Hematopoietic multipotent progenitor cell treated with erythropoietin and hydrocortisone succinate and interleukin-3 and kit ligand, for 4 days (in vitro differentiated cells): ENCODE measurements at places on chromosomes 7 and 10.

DNA sequence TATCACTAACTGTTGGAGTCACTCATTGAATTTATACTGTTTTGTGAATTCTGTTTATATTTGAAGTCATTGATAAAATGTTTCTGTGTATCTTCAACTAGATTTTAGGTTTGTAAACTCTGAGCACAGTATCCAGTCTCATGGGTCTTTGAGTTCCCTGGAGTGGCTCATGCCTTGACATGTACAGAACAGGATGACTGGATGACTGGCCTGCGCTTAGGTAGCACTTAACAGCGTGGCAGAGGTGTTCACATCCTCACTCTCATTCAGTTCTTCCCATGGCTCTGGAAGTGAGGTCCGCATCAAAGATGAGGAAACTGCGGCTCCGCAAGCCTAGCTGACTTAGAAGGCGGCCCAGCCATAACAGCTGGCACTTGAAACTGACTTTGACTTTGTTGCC lies 576.9 kb downstream of the SUGCT start:
- no peak for DNase-seq

- DNase-seq = no peak
These were observed 166.4 kb downstream of the CCSER2 start for GRCh38 chr10:84494849-84495180.

DNA sequence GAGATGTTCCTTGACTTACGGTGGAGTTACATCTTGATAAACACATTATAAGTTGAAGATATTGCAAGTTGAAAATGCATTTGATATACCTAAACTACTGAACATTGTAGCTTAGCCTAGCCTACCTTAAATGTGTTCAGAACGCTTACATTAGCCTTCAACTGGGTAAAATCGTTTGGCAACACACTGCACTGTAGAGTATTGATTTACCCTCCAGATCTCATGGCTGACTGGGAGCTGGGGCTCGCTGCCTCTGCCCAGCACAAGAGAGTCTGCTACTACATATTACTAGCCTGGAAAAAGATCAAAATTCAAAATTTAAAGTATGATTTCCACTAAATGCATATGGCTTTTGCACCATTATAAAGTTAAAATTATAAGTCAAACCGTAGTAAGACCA lies 7.5 kb upstream of the AGR3 start:
- DNase-seq = no peak

- no peak for DNase-seq
These were observed 442.0 kb downstream of the MDFIC start for GRCh38 chr7:115363916-115364315.

DNA sequence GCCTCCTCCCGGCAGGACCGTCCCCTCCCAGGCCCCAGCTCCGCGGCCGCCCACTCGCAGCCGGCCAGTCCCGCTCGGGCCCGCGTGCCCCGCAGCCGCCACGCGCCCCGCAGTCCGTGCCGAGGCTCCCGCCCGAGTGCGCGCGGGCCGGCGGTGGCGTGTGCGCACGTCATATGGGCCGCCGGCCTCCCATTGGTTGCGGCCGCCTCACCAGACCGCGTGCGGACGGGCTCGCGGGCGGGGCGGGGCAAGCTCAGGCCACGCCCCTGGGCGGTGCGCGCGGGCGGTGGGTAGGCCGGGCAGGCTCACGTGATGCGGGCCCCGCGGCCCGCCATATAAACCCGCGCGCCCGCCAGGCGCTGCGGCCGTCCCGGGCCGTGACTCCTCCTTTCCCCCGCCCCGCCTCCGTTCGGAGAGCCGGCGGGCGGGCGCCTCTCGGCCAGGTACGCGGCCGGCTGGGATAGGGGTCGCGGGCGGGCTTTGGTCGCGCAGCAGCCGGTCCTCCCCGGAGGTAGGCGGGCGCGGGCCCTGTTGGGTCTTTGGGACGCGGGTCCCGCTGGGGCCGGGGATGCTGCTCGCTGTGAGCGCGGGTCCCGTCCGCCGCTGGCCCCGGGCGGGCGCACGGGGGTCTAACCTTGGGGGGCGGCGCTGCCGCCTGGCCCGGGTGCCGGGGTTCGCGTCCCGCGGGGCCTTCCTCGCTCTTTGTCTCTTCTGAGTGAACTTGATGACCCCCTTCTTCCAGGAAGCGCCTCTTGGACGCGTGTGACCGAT lies at the start of gene INSIG1:
Gene INSIG1, plus strand, starts transcription at position 362 of the 771 bp plus-strand sequence. Its CDS starts 408 bp downstream, at position 770.
- peak; percentile 96 for DNase-seq

DNA sequence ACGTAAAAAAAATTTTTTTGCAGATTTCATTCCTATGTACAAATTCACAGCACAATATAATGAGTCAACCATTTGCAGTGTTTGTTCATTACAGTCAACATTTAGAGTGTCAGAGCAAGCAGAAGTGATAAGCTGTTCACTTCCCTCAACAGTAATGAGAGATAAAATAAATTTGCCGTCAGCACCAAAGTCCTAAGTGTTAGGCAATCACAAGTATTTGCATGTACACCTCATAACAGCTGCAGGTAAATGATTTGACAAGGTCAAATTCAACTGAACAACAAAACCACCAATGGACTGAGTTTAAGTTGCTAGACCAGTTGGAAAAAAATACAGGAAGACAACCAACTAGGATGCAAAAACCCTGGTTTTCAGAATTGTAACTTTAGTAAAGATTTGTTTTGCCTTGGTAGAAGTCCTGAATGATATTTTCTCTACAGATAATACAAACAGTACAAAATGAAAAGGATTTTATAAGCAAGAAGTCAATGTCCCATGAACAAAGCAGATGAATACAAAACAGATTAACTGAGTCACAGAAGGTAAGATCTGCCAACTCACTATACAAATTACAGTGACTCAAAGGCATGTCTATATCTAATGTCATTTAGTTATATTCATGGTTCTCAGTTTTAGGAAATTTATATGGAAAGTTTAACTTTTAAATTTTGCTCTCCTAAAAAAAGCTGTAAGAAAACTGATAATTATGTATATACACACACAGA lies 10.4 kb downstream of the RAPGEF5 start:
- peak; percentile 23 for DNase-seq
